NCI-H1105 treated with DMSO at 0.1 percent for 48 hours (cell line): ENCODE measurements at places on chromosomes 2 and 18.

GRCh38 chr2:10783421-10783820 lies 29.2 kb downstream of the PDIA6 start:
- DNase-seq = no peak

GRCh38 chr18:41145516-41145915 lies 809.5 kb upstream of the PIK3C3 start:
- DNase-seq = no peak

GRCh38 chr18:36264283-36264682 lies 33.2 kb upstream of the FHOD3 start:
- DNase-seq = no peak

DNA sequence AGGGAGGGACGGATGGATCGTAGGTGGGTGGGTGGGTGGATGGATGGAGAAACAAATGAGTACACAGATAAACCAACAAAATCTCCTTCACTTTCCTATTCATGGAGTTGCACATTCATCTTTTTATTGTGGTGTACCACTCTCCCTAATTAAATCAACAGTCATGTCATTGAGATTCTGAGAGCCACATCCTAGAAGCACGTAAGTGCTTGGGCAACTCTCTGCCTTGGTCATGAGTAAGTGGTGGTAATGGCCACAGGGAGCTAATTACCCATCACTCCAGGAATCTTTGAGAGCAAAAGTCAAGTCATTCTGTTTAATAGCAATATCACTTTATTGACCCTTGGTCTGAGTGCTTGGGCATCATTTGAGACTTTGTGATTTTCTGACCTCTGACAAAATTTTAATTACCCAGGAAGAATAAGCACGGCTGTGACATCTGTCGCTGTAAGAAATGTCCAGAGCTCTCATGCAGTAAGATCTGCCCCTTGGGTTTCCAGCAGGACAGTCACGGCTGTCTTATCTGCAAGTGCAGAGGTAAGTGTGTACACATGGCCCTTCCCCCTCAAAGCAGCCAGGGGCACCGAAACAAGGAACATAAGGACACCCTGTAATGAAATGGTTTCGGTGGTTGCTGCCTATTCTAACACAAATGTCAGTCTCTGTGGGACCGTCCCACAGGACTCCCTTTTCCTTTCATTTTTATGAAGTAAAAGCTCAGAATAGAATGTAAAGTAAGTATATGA lies 85.9 kb downstream of the FEZ2 start:
- no peak for DNase-seq

DNA sequence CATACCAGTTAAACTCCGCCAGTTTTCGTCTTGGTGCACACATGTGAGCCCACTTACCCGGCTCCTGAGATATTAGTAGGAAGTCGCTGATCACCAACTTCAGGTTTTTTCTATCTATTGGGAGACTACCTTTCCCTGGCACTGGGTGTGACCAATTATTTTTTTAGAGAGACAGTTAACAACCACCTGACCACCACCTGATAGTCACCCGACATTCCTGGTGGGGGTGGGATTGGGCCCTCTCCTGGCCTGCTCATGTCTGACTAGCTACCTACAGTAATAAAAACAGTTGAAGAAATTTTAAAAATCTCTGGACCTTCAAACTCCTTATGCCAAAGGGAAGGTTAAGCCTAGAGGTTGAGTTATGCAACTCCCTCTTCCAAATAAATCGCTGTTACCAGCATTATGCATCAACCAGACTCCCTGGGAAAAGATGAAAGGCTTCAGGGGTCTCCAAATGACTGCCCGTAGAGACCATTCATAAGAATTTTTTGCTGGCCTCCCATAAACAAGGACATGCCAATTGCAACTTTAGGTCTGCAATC lies 27.8 kb downstream of the CREG2 start:
- no peak for DNase-seq

- DNase-seq = no peak
These were observed 738.2 kb downstream of the MBD2 start for GRCh38 chr18:53486296-53486695.

GRCh38 chr18:63236921-63237846 lies 82.4 kb downstream of the BCL2 start:
- DNase-seq = no peak

GRCh38 chr2:11903085-11903606 lies 156.7 kb downstream of the LPIN1 start:
- DNase-seq = no peak

GRCh38 chr2:129274038-129274415 lies 705.4 kb upstream of the RAB6C start:
- no peak for DNase-seq

DNA sequence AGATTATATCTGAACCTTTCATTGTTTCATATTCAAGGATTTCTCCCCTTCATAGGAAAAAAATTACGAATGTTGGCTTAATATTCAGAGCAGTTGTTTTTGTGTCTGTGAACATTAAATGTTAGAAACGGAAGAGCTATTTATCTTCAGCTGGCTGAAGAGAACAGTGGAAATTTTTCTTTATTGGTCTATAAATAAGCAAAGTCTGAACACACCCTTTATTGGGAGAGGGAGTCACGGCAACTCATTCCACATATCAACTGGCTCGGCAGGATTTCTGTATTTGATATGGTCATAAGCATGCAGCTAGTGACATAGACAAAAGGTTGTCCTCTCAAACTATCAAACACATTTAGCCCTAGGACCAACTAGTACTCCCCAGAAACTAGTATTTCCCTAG lies 468.4 kb upstream of the HNRNPA3 start:
- no peak for DNase-seq

GRCh38 chr2:23330214-23330613 lies 54.8 kb upstream of the KLHL29 start:
- no peak for DNase-seq

DNA sequence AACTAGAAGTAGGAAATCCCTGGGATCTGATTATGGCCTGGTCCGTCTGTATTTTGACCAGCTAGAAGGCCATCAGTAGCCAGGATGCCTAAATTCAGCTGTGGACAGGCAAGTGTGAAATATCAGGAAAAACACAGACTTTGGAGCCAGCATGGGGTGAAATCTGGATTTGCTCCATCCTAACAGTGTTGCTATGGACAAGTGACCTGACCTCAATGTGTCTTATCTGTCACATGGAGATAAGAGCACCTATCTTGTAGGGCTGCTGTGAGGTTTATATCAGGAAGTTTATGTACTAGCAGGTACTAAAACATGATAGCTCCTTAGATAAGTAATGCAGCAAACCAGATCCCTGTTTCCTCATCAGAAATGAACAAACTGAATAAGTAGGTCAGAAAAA lies 460.4 kb downstream of the STK39 start:
- no peak for DNase-seq

DNA sequence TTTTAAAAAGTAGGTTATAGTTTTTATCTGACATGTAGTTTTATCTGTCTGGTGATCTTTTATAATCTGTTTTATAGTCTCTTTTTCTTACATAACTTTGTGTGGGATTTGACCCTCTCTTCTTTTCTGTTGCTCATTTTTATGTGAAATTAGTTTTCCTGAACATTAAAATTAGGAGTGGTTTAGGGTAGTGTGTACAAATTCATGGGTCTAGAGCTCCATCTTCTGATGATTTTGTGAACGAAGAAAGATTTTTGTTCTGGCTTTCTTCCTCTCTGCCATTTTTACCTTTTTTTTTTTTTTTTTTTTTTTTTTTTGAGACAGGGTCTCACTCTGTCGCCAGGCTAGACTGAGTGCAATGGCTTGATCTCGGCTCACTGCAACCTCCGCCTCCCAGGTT lies 46.6 kb downstream of the SLC30A6 start:
- DNase-seq = no peak

GRCh38 chr2:40230707-40231432 lies 221.0 kb downstream of the SLC8A1 start:
- no peak for DNase-seq

GRCh38 chr2:232231554-232231953 lies 147.0 kb upstream of the ALPP start:
- no peak for DNase-seq

DNA sequence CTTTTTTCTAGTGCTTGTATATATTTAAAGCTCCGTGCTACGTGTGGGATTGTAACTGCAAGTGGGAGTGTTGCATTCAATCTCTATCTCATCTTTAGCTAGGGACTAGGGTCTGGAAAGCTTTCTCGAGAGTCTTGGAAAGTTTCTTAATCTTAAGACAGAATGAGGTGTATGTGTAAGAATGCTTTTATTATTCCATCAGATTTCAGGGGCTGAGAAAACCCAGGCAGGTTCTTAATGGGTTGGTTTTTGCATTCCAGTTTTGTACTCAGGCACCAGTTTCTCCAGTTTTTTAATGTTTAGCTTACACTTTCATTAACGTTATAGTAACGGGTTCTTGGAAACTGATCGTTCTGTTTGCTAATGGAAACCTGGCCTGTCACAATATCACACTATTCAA lies 20.3 kb downstream of the MRPL19 start:
- no peak for DNase-seq

- no peak for DNase-seq
These were observed 3.2 kb upstream of the MGAT4A start for GRCh38 chr2:98734162-98734561.

DNA sequence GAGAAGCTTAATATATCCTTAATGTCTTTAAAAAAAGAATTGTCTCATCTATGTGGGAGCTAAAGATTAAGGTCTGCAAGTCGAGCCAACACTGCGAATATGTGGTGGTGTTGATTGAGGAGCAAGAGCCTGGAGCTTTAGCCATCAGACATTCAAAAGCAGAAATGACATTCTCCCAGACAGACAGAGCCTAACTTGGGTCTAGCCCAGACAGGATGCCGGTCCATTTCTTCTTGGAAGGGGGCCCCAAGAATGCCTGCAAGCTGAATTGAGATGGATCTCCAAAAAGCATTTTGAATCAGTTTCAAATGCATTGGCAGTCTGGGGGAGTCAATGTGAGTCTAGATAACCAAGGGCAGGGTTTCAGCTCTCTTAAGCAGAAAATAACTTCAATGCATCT lies 30.1 kb upstream of the EML4 start:
- no peak for DNase-seq

DNA sequence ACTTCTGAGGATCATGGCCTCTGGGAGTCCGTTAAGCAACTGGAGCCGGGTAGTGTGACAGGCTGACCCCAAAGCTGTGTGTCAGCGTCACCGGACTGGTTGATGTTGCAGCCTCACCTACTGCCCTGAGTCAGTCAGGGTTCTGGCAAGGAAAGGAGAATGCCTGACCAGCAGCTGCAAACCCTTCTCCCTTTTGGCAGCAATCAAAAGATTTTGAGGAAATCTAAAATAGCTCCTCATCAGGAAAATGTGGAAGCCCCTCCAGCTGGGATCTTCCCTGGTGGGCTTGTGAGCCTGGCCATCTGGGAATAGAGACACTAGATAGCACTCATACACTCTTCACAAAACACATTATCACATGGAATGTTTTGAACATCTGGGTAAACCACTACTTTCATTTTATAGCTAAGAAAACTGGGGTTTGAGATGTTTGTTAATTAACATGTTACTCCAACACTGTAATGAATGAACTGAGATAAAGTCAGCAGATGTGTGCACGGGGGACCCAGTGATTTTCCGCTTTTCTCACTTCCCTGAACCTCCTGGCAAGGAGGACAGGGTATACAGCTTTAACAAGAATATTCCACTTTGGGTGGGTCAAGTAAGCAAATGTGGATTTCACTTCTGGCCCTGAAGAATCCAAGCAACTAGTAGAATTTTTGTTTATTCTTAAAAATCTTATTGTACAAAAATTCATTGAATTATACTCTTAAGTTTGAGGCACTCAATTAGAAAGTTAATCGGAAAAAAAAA lies 24.7 kb downstream of the CLUL1 start:
- DNase-seq = no peak

DNA sequence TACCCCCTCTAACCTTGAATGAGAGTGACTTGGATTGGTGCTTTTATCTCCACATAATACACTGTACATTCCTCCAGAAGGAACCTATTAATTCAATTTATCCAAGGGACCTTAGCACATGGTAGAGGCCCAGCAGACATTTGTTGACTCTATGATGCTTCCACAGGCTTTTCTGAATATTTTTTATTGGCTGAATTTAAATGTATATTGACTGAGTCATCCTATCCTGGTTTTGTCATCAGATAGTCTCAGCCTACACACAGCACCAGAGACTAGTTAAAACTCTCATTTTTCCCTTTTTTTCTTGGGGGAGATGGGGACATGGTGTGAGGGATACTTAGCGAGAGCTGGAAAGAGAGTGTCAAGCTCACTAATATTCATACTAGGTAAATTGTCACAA lies 101.6 kb downstream of the LRRC30 start:
- no peak for DNase-seq

DNA sequence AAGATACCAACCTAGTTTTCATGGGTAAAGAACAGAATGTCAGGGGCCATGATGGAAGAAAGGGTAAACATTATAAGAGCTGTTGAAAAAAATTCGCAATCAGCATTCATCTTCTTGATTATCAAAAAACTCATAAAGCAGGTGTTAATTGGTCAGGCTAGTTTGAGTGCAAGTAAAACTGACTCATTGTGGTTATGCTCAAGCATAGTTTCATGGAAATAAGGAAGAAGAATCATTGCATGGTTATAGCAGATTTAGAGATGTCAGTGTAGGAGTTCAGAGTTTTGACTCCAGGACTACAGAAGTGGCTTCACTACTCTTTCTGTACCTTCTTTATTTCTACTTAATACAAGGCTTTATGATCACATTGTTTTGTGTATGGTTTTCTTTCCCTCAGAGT lies 26.9 kb upstream of the CDH19 start:
- DNase-seq = no peak

DNA sequence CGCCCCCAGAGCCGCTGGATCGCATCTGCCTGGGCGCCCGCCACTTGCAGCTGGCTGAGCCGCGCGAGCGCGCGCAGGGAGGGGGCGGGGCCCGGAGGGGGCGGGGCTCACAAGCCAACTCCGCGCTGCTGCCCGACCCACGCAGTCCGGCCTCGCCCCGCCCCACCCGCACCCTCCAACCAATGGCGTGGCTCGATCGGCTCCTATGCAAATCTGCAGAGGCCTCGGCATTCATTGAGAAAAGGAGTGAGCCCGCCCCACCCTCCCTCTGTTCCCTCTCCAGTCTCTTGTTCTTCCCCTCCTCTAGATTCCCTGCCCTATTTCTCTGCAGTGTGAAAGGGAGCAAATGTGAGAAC lies at the start of gene ALK:
ALK (minus strand) TSS at position 27 of the 356 bp plus-strand sequence. CDS start 927 bp downstream, outside the sequence.
- peak; percentile 91 for DNase-seq

DNA sequence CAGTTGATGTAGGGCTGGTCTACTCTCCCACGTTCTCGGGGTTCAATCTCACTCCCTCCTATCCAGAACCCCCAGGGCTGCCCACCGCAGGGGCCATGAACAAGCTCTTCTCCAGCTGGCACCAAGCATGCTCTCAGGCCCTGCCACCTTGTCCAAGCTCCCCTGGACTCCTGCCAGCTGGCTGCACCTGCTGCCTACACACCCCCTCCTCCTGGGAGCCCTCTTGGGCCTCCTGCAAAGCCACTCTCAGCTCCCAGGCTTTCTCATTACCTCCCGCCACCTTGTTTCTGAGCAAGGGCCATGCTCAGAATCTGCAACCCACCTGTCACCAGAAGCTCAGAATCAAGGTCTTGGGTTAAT lies 56.0 kb downstream of the HDAC4 start:
- DNase-seq = peak; percentile 66
